ENCODE measurements at places on chromosomes 4 and X.

DNA sequence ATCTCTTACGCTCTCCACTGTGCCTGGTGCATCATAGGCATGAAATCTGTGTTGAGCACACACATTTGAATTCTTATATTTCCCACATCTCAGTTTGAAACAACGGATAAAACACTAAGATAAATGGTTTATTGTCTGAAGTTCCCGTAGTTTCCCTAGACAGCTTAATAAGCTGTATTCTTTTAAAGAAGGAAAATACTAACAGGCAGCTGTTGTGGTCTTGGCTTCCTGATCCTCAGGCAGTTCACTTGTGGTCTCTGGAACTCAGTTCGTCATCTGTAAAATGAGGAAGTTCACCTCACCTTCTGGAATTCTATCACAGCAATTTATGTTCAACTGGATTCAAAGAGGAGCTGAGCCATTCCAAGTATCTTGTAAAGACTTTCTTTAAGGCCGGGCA lies 1805.6 kb upstream of the TENM3 start:
- no peak for DNase-seq

DNA sequence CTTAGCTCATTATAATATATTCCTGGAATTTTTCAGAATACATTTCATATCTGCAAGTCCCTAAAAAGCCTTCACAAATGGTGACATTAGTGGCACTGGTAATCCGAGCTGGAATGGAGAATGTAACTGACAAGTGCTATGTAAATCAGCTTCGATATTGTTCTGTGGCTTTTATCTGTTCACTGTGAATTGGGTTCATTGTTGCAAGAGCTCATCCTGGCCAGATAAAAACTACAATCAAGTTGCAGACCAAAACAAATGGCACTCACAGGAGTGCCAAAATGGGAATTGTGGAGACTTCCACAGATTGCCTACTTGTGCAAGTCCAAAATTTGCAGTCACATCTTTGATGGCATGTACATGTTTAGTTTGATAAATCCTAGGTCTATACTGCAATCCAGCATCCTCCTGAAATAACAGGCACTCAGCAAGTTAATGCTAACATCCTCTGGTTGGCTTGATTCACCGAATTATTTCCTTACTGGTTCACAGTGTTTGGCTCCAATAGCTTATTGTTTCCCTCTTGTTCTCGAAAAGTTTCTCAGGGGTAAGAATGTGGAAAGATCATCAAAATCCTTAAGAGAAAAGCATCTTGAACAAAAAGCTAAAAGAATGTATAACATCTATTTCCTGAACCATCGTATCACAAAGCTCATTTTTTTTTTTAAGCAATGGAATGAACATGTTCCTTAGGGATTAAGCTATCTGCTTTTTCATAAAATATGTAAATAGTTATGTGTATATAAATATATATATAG lies 904.9 kb downstream of the CENPC start:
- DNase-seq: no peak

DNA sequence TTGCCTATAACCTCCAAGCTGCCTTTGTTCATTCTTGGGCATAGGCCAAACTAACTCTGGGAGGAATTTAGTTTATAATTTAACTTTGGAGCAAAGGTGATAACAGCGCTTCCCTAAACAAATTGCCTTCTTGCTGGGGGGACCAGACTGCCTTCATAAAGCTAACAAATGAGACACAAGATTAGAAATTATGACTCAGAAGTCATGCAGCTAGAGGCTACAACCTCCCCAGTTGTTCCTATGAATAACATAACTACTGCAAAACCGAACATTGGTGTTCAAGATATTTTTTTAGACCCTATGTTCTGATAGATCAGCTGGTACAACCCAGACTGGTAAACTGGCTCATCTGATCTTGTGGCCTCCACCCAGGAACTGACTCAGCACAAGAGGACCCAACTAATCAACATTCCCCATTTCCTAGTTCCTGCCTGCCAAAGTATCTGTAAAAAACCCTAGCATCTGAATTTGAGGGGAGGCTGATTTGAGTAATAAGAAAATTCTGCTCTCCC lies 22.0 kb upstream of the TMPRSS11B start:
- DNase-seq: no peak

- no peak for DNase-seq
These were observed 154.1 kb downstream of the BANK1 start for GRCh38 chr4:101944649-101945048.

DNA sequence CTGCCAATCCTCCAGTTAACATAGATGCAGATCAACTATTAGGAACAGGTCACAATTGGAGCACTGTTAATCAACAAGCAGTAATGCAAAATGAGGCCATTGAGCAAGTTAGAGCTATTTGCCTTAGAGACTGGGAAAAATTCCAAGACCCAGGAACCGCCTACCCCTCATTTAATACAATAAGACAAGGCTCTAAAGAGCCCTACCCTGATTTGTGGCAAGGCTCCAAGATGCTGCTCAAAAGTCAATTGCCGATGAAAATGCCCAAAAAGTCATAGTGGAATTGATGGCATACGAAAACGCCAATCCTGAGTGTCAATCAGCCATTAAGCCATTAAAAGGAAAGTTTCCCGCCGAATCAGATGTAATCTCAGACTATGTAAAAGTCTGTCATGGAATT lies 20.5 kb upstream of the TRIM61 start:
- DNase-seq: no peak

DNA sequence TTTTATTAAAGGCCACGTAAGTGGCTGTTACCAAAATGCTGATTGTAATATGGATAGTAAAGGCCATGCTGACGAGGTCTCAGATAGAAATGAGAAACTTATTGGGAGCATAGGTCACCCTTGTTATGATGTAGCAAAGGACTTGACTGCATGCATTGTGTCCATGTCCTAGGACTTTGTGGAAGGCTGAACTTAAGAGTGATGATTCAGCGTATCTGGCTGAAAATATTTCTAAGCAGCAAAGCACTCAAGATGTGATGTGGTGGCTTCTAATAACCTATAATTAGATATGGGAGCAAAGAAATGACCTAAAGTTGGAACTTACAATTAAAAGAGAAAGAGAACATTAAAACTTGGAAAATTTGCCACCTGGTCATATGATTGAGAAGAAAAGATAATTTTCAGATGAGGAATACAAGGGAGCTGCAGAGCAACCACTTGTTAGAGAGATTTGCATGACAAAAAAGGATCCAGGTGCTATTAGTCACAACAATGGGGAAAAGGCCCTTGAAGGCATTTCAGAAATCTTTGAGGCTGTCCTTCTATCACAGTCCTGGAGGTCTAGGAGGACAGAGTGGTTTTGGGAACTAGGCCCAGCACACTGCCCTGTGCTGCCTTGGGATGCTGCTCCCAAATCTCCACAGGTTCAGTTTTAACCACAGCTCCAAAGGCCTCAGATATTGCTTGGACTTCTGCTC lies 793.7 kb upstream of the LCORL start:
- DNase-seq: no peak

GRCh38 chrX:13094374-13094773 lies 50.0 kb upstream of the FAM9C start:
- no peak for DNase-seq

- no peak for DNase-seq
These were observed 200.5 kb downstream of the KDR start for GRCh38 chr4:54924891-54925290.

GRCh38 chr4:46844325-46844917 lies 64.6 kb downstream of the COX7B2 start:
- DNase-seq: no peak

DNA sequence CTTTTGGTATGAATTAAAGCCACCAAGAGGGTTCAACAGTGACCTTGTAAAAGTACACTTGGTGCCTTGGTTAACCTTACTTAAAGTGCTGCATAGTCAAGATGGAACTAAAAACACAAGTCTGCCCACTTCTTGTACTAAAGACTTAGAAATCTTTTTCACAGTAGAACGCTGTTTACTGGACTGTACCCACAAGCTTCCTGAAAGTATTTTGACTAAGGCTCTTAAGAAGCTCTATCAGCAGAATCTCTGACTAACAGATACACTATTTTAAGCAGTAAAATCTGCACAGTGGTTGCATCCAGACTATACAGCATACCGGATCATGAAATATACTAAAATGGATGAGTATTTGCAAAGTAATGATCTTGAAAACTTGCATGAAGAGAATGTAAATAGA lies 7.2 kb downstream of the RAB28 start:
- no peak for DNase-seq

DNA sequence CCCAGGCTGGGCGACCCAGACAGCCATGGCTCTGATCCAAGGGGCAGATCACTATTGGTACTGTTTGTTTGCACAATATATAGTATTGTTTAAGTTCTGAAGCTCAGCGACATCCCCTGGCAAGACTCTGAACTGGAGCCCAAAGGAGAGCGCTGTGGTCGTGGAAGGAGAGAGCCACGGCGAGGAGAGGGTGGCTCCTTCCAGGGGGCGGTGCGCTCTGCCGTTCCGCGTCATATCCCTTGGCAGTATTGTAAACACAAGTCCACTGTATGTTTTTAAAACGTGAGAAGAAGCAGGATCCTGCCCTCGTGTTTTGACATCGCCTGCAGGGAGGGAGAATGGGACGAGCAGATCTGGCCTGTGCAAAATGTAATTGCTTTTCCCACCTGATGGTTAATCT lies 185.5 kb downstream of the RAB28 start:
- DNase-seq: peak; percentile 12

- no peak for DNase-seq
These were observed 36.5 kb upstream of the GLRA3 start for GRCh38 chr4:174865418-174865985.

- no peak for DNase-seq
These were observed 1.5 kb downstream of the CDX4 start for GRCh38 chrX:73448379-73448778.

DNA sequence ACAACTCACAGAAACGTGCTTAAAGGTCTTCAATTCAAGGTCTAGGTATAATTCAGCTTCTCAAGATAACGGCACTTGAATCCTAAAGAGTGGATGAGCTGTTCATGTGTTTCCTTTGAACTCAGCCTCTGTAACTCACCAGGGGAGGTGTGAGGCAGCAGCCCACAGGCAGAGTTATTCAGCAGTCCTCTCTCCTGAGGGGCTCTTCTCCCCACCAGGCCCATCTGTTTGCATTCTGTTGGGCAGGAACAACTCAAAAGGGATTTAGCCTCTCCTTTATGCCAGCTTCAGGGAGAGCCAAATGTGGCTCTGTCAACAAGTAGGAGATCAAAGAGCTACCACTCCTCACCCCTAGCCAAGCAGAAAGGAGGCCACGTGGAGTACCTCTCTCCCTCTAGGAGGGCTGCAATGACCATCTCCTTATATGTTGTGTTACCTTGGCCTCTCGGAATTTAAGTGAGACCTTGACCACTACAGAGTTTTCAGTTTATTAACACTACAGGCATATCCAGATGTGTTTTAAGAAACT lies 151.2 kb downstream of the SPATA18 start:
- DNase-seq: no peak

GRCh38 chr4:182486881-182487280 lies 243.7 kb downstream of the TENM3 start:
- DNase-seq: no peak

GRCh38 chr4:177427192-177427591 lies 15.0 kb downstream of the AGA start:
- no peak for DNase-seq

DNA sequence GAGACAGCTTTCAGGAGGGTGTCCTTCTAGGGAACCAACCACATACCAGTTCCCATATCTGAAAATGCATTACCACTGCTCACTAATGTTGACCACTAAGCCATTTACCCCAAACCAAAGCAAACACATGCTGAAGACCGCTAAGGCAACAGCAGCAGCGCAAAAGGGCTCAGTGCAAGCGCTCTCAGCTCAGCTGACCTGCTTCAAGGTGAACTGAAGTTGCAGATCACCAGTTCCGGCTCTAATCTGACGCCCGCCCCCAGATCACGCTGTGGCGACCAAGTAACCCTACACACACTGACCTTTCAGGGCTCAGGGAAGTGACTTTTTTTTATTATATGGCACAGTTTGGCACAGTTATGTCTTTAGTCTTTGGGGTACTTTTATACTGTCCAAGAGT lies 5.8 kb downstream of the MECP2 start:
- no peak for DNase-seq

GRCh38 chr4:47741200-47741599 lies 96.7 kb downstream of the CORIN start:
- no peak for DNase-seq

GRCh38 chr4:105970371-105970770 lies 75.1 kb downstream of the NPNT start:
- DNase-seq: no peak

GRCh38 chr4:10117359-10118047 lies 904 bp upstream of the WDR1 start:
- no peak for DNase-seq

DNA sequence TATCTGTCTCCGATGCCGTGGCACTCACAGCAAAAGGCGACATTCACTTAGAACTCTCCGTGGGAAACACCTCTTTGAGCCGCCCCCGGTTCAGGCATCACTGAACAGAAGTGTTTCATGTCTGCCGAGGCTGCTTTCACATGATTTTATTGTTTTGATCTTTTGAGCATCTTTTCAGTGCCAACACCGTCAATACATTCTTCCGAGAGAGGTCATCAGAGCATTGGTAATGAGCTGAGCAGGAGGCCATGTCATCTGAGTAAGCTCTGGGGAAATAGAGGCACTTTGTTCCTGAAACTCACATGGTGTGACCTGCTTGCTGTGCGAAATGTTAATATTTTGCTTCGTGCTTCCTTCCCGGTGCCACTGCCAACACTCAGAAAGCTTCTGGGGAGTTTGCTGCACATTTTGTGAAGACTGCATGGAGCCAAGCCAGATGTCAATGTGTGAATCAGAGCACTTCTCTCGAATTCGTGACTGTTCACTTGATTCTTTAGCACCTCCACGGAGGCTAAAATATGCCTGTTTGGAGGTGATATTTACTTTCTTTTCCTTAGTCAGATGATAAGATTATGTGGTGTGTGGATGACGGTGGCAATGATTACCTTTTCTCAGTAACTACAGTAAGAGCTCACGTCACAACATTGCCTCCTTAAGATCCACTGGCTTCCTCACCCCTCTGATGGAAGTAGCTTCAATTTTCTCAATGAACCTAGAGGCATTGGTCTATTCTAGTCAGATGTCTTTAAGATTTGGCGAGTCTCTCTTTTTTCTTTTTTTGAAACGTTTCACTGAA lies 222.3 kb upstream of the HS3ST1 start:
- no peak for DNase-seq

- peak; percentile 9 for DNase-seq
These were observed 229.0 kb downstream of the ANK2 start for GRCh38 chr4:113278324-113278934.

DNA sequence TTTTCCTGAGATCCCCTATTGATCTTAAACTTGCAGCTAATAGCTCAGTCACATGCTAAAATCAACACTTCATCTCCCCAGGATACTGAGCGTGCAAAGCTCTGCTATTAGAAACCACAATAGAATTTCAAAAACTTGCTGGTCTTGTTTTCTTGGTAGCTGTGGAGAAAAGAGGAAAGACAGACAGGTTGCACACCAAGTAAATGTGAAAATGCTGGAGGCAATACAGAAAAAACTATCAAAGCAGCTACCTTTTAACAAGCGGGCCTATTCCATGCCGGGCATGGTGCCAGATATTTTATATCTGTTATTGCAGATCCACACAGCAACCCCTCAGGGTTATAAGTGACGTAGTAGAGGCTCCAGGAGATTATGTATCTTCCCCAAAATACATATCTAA lies 171.9 kb downstream of the DCTD start:
- no peak for DNase-seq

- no peak for DNase-seq
These were observed 115.1 kb downstream of the STK32B start for GRCh38 chr4:5166377-5166776.

Measured in NCI-H2029 (cell line).